Fibroblast of skin of right quadriceps (primary cell): ENCODE measurements at places on chromosomes 12 and 14.
A peak's percentile ranks its signal among the peaks of the same experiment; 100 is the strongest.

DNA sequence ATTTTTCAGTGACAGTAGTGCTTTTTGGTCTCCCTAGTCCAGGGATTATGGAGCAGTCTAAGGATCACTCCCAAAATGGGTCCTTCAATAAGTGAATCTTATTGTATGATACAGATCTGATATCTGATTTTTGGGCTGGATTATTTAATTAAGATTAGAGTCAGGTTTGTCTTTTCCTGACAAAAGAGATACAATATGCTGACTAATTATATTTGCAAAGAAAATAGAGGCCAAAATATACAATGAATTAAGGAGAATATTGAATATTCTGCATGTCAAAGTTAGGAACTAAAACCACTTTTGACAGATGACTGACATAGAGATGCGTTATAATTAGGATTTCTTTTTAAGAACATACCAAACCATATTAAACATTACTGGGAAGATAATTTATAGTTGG is 175.2 kb downstream of the FOXG1 start:
- DNase-seq = no peak

GRCh38 chr12:62604871-62605270 is 138.2 kb downstream of the MON2 start:
- DNase-seq = peak; percentile 50

- DNase-seq = no peak
These were observed 33.5 kb downstream of the CFL2 start for GRCh38 chr14:34680806-34681479.

- no peak for DNase-seq
These were observed 17.8 kb downstream of the ACSS3 start for GRCh38 chr12:81095501-81096232.

DNA sequence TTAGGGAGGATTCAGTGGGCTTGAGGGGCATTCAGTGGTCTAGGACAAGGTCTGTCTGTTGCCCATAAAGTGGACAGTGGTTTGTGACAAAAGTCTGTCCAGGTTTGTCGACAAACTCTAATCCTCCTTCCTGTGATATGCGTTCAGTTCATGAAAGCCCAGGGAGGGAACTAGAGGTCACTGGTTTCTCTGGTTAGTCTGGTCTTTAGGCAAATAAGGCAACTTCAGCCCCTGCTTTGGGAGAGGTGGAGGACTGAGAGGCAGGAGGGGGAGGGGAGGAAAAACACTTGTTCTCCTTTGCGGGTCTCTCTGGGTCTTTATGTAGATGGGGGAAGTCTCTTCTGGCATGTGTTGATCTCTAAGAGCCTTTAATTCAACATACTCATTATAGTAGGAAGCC is 235.1 kb upstream of the PWP1 start:
- no peak for DNase-seq

GRCh38 chr12:82919388-82920054 is 232.8 kb downstream of the TMTC2 start:
- DNase-seq = no peak

- DNase-seq = no peak
These were observed 42.2 kb downstream of the ZCRB1 start for GRCh38 chr12:42283739-42284138.

DNA sequence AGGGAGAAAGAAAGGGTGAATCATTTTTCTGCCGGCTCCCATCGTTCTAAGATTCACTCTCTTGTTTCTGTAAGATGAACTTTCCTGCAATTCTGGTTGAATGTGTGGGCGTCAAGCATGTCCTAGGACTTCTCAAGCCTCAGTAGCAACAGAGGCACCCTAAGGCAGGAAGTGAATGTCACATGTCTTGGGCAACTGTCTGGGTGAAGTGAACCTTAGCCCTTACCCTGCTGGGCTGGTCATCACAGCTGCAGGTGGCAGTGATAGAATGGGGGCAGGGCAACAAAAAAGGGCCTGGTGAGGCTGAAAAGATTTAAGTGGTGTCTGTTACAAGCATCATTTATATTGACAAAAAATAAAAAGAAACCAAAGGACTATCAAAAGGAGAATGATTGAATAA is 45.9 kb upstream of the CAND1 start:
- no peak for DNase-seq

DNA sequence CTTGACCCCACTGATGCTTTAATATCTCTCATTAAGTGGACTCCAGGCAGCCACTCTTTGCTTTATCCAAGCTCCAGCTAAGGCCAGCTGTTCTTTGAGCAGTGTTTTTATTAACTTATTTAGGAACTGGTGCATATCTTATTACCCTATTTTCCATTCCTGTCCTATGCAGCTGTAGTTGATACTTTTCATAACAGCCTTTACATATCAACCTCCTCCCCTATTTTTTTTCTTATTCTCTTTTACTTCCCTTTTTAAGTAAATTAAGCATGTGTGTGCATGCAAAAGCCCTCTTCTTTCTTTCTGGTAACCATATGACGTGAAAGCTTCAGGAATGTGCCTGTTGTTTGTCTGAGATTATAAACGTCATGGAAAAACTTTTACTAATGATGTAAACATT is 121.2 kb downstream of the PTPRQ start:
- DNase-seq = peak; percentile 63

DNA sequence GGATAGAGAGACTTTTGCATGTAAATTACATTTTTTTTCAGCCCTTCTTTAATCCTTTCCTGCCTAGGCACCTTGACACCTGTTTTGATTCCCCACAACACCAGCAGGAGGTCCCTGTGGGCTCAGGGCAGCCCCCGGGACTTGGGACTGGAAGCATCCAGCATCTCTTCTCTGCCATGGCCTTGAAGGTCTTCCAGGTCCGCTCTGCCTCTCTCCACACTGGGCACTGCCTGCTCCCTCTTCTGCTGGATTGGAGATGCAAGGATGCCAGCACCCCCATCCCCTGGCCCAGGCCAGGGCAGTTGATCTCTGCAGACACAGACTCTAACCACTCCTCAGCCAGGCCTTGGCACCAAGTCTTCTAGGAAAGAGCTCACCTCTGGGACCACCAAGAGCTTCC is 134.5 kb upstream of the C14orf180 start:
- no peak for DNase-seq

DNA sequence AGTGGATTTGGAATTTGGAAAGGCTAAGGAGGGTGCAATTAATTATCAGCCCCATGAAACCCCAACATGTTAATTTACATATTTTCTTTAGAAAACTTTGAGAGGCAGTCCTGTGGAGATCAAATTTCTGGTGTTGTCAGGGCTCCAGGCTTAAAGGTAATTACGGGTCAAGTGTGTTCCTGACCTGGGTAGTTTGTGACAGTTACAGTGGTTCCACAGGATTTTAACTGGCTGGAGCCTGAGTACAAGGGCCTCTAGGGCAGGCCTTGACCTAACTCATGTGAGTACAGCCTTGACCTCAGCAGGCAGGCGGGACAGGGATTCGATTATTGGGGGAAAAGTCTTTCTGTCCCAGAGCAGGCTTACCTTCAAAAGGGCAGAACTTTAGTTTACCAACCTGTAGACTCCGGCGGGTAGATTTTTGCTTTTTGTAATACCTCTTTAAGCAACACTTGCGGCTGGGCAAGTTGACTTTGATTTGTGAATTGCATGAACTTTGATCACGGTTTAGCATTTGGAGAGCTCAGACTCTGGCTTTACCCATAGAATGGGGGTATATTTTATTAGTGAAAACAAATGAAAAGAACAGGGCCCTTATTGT is 8.4 kb upstream of the PPTC7 start:
- DNase-seq = no peak

- peak; percentile 55 for DNase-seq
These were observed 746.4 kb upstream of the FLRT2 start for GRCh38 chr14:84783511-84783910.
